Endodermal cell (in vitro differentiated cells): ENCODE measurements at places on chromosomes 7 and 10.

DNA sequence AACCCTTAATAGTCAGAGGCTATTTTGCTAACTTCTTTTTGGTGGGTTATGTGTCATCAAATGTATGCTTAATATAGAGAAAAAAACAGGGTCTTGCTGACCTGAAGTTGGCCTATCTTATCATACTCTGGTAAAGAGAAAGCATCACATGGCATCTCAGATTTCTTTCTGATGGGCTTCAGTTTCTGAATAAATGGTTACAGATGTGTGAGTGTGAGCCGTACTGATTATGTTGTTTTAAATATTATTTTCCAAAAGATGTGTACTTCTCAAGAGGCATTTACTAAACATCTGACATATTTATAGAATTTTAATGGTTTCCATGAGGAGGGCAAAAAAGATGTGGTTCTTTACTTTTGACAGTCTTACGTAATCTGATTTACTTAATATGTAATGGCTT lies 28.4 kb downstream of the BBS9 start:
- no peak for DNase-seq

GRCh38 chr7:27925573-27926201 lies 185.7 kb downstream of the TAX1BP1 start:
- no peak for DNase-seq

- DNase-seq, result no peak
Observed at GRCh38 chr10:128062881-128063563, 63.2 kb downstream of the MKI67 start.

DNA sequence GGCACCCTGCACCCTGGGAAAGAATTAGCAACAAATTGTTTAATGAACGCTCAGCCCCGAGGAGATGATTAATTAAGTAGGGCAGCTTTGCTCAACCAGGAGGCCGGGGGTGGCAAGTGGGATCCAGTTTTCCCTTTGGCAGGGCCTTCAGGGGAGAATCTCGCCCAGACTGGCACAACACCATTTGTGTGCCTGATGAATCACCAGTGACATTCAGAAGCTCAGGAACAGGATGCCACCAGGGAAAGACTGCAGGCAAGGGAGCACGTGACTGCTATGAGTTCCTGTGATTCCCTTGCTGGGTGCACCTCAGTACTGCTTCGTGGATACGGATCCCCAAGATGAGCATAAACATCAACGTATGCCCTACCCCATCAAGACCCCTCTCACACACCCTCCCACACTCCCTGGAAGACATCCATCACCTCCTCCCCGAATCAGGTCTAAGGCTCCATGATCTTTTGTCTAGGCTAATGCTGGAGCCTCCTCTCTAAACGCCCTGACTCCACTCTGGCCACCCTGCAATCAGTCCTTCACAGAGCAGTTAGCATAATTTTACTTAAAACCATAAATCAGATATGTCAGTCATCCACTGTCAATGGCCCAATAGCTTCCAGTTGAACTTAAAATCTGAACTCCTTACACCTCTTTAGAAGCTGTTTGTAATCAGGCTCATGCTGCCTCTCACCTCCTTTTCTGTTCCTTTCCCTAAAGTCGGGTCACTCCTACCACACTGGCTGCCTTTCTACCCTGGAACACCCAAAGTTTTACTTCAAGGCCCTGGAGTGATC lies 109.2 kb upstream of the AGK start:
- no peak for DNase-seq

DNA sequence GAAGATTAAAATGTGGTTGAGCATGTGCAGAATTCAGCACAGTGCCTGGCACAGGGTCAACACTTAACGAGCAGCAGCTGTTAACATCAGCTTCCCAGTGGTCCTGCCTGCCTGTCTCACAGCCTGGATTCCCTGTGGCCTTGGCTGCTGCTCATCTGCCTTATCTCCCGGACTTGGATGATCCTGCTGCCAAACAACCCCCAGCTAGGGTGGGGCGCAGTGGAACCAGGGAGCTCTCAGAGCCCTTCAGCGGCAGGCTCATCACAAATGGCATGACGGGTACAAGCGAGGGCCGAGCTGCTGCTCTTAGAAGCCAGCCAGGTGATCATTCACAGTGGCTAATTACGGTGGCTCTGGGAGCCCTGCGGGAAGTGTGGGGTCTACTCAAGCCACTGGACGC lies 13.0 kb upstream of the SMARCD3 start:
- DNase-seq, result no peak

DNA sequence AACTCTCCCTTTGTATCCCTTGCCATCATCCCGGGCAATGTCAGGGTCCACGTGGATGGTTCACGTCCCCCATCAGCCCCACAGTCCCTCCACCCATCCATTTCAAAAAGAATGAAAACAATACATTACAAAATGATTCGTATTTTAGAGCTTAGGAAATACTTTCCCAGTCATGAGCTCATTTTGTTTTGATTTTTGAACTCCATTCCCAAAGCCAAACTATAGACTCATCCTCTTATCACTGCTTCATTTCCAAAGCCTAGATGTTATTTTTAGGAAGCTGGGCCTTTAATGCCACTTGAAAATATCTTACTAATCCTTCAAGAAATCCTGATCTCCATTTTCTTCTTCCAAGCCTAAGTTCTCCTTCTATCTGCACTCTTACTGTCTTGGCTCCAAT lies 72.1 kb downstream of the WNT2 start:
- no peak for DNase-seq

- DNase-seq, result peak; percentile 97
Observed at GRCh38 chr10:77391605-77392235, 245.9 kb downstream of the KCNMA1 start.

DNA sequence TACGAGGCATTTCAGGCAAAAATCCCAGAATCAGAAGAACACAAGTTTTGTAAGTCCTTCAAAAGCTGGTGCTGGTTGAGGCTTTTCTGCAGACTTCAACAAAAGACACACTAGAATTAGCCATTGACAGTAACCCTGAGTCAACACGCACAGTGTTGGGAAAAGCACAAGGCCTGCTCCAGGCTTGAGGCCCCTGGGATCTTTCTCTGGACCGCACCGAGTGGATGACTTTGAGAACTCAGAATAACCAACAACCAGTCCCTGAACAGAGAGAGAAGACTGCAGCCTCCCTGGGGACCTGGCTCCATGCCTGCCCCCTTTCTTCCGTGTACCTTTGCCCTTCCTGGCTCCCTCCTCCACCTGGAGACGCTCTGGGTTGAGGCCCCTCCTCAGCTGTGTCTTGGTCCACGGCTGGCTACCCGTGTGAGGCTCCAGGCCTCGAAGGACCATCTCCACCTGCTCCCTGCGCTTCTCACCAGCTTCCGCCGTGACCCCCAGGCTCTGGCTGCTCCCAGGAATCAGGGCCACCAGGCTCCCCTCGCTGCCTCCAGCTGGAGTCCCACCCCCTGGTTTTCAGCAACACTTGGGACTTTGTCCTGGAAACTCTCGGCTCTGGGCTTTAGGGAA lies 28.4 kb downstream of the DIP2C start:
- peak; percentile 46 for DNase-seq

- DNase-seq, result no peak
Observed at GRCh38 chr7:25031007-25031406, 51.0 kb upstream of the OSBPL3 start.

- no peak for DNase-seq
Observed at GRCh38 chr10:97915346-97916131, 65.9 kb downstream of the GOLGA7B start.

DNA sequence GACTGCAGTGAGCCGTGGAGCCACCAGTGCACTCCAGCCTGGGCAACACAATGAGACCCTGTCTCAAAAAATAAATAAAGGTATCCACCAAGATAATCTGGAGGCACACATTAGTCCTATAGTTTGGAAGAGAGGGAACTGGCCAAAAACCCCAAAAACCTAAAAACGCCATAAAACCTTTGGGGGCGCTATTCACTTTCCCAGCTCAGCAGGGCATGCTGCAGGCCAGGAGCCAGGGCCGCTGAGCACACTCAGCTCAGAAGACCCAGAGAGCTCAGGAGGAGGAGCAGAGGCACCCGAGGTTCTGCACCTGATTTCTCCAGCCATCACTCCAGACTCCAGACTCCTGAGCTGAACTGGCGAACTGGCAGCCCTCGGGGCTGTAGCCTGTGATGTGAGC lies 167.2 kb upstream of the IMMP2L start:
- DNase-seq, result peak; percentile 58

GRCh38 chr10:44697116-44697515 lies 214.0 kb upstream of the TMEM72 start:
- DNase-seq, result no peak

GRCh38 chr10:1095498-1095897 lies 39.3 kb downstream of the WDR37 start:
- DNase-seq, result no peak

- DNase-seq, result no peak
Observed at GRCh38 chr10:27247006-27247405, 6.4 kb upstream of the ACBD5 start.

DNA sequence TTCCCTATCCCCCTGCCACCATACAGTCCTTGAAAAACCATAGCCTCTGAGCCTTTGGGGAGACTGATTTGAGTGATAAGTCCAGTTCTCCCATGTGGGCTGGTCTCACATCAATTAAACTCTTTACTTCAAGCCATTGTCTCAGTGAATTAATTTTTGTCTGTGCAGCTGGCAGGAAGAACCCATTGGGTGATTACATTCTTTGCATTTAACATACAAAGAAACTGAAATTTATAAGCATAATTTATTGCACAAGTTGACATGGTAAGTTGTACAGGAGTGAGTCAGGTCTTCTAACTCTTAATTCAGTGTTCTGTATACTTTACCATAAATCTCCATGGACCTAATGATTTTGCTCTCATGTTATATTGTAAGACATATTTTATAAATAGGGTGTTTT lies 1613.0 kb upstream of the LRRTM3 start:
- DNase-seq, result no peak

GRCh38 chr7:47253650-47254080 lies 328.2 kb downstream of the TNS3 start:
- peak; percentile 71 for DNase-seq

- no peak for DNase-seq
Observed at GRCh38 chr7:99624484-99624883, 7.7 kb downstream of the ZSCAN25 start.

DNA sequence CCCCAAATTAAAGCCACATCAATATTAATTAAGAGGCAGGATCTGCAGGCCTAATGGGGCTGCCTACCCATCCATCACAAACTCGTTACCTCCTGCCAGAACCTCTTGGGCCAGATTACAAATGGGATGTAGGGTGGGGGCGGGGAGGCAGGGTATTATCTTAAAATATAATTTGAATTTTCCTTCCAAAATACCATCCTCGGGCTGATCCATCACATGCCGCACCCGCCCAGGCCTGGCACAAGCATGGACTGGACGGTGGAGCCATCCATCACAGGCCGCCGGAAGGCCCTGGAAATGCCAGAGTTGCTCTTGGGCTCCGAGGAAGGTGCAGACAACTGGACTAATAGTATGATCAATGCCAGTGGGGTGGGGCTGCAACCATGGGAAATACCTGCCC lies 212.8 kb downstream of the GRID1 start:
- DNase-seq, result no peak

- no peak for DNase-seq
Observed at GRCh38 chr7:129073738-129074137, 18.8 kb upstream of the TNPO3 start.

DNA sequence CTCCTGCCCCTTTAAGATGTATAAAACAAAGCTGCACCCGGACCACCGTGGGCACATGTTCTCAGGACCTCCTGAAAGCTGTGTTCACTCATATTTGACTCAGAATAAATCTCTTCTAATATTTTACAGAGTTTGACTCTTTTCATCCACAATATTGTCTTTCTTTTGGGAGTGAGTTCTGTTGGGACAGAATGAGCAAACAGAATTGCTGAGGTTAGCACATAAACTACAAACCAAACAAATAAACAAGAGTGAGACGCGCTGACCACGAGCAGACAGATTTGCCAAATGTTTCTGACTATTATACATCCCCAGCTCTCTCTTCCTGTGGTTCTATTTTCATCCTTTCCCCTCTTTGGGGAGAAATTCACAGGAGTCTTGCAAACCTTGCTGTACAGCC lies 526.7 kb downstream of the CALN1 start:
- DNase-seq, result no peak

DNA sequence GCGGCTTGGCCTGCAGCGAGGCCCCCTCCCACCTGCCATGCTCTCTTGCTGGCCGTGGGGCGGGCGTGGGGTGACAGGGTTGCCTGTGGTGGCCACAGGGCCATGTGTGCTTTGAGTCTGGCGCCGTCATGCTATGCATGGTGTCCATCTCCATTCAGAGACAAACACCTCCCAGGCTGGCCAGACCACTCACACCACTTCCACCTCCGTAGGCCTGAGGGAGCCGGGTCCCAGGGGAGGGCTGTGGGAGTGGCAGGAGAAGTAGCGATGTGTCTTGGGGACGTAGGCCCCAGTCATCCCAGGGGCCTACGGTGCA lies 65.5 kb downstream of the DNAJB6 start:
- no peak for DNase-seq

GRCh38 chr7:122123746-122124145 lies 20.3 kb downstream of the AASS start:
- no peak for DNase-seq

DNA sequence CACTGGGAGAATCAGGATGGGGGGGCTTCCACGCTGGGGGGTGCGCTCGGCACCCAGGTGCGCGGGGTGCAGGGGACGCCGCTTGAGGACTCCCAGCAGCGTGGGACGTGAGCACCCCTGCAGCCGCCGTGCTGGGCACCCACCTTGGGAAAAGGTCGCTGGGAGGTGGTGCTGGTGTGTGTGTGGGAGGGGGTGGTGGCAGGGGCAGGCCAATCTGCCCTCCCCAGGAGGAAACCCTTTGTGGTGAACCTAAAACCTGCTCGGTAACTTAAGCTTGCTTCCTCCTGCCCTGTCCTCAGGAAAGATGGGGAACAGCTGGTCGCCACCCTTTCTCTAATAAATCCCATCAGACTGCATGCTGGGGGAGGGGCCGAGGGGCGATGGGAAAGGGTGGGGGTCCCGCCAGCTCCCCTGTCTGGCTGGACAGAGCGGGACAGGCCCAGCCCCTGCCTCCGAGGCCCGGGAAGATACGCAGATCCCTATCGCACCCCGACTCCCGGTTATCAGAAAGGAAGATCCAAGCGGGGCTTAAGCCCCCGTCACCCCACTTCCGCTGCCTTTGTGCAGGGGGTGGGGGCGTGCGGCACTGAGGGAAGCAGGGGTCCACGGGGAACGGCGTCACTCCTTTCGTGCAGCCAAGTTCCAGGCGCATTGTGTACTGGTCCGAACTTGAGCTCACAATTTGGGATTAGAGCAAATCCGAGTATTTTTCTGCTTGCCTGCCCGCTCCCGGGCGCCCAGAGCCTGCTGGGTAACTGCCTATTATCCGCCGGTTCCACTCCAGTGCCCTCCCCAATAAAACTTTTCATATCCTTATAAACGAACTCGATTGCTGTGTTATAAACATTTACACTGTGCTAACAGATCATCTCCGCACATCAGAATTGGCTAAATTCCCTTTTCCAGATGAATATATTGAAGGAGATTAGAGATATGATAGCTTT lies 64.6 kb downstream of the UNCX start:
- peak; percentile 47 for DNase-seq

- DNase-seq, result peak; percentile 59
Observed at GRCh38 chr10:110664483-110665420, 20.6 kb downstream of the RBM20 start.

DNA sequence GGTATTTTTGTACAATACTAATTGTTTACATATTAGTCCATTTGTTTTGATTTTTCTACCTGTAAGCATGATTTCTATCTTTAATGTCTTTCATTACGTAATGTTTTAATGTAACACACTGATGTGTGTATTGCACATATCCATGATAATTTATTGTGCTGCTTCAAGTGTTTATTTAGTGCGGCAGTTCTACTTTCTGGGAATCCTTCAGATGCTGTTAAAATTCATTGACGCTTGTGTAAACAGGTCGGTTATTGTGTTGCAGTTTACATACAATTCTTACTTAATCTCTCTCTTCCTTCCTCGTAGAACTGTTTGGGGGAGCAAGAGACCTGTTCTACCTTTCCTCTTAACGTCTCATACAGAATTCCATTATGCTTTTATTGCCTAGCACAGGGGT lies 6.9 kb downstream of the TMEM60 start:
- DNase-seq, result no peak
